Stimulated activated CD4-positive, alpha-beta T cell treated with anti-CD3 and anti-CD28 coated beads, TNF-alpha, amount 100 ng/mL, for 1 hour (primary cell): ENCODE measurements at places on chromosomes 13 and 19.

DNA sequence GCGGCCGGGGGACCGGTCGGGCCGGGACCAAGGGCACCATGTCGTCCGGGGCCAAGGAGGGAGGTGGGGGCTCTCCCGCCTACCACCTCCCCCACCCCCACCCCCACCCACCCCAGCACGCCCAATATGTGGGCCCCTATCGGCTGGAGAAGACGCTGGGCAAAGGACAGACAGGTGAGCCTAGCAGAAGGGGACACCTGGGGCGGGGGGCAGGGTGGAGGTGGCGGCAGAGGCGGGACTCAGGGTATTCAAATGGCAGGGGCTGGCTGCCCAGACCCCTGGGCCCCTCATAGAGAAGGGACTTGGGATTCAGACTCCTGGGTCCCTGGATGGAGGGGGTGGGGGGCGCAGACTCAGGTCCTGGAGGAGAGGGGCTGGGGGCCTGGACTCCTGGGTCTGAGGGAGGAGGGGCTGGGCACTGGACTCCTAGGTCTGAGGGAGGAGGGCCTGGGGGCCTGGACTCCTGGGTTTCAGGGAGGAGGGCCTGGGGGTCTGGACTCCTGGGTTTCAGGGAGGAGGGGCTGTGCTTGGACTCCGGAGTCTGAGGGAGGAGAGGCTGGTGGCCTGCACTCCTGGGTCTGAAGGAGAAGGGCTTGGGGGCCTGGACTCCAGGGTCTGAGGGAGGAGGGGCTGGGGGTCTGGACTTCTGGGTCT lies 735 bp downstream of the BRSK1 start:
- no peak for DNase-seq

- DNase-seq = no peak
Observed at GRCh38 chr13:104567114-104567513, 1500.9 kb upstream of the SLC10A2 start.

DNA sequence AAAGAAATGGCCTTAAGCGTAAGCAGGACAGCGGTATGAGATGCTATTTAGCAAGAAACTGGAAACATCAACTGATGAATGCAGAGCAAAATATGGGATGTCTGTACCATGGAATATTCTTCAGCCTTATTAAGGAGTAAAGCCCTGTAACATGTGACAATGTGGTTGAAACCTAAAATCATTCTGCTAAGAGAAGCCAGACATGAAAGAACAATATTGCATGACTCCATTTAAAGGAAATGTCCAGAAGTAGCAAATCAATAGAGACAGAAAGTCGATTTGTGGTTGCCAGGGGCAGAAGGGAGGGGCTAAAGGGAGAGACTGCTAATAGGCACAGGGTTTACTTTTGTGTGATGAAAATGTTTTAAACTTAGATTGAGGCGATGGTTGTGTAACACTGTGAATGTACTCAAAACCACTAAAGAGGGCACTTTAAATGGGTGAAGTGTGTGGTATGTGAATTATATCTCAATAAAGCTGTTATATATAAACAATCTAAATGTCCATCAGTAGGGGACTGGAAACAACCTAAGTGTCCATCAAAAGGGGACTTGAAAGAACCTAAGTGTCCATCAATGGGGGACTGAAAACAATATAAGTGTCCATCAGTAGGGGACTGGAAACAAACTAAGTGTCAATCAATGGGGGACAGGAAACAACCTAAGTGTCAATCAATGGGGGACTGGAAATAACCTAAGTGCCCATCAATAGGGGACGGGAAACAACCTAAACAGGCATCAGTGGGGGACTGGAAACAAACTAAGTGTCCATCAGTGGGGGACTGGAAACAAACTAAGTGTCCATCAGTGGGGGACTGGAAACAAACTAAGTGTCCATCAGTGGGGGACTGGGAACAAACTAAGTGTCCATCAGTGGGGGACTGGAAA lies 45.4 kb downstream of the CCL25 start:
- DNase-seq = no peak

- DNase-seq = no peak
Observed at GRCh38 chr13:51906581-51906980, 44.8 kb downstream of the CCDC70 start.

- DNase-seq = no peak
Observed at GRCh38 chr19:47587295-47587694, 14.3 kb upstream of the ZNF541 start.

- DNase-seq = no peak
Observed at GRCh38 chr13:43115141-43115540, 91.8 kb downstream of the DNAJC15 start.

GRCh38 chr13:30656178-30656577 lies 38.5 kb downstream of the USPL1 start:
- DNase-seq = no peak

GRCh38 chr19:18636969-18637629 lies at the start of gene KLHL26:
TSS of gene KLHL26 (plus strand) at chr19:18637028. CDS start at chr19:18637055, 27 bp downstream.
- no peak for DNase-seq

DNA sequence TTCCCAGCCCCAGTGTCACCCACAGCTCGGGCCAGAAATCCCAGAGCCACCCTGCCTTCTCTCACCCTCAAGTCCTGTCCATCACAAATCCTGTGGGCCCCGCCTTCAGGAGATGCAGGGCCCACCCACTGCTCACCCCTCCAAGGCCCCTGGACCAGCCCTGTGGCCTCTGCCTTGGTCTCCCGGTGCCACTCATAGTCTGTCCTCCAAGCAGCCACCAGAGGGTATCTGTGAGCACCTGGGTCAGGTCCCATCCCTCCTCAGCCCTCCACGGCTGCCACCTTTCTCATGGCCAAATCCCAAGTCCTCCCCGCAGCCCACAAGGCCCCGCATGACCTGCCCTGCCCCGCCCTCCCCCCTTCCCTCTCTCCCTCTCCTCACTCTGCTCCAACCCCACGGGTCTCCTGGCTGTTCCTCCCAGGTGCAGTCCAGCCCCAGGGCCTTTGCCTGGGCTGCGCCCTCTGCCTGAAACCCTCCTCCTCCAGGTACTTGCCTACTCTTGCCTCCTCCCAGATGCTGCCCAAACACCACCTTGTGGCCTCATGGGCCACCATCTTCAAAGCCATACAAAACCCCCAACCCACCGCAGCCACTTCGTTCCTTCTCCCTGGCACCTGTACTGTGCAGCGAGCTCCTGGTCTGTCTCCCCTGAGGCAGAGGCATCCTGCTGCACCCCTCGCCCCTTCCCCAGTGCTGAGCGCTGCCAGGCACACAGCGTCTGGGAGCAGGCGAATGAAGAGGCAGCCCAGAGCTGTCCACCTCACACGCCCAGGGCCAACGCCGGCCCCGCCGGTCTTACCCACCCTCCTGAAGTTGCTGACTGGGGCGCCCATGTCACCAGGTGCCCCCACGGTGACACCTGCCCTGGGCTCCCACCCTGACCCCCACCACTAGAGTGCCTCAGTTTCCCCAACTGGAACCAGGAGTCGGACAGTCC lies 13.2 kb upstream of the UQCR11 start:
- DNase-seq = no peak

DNA sequence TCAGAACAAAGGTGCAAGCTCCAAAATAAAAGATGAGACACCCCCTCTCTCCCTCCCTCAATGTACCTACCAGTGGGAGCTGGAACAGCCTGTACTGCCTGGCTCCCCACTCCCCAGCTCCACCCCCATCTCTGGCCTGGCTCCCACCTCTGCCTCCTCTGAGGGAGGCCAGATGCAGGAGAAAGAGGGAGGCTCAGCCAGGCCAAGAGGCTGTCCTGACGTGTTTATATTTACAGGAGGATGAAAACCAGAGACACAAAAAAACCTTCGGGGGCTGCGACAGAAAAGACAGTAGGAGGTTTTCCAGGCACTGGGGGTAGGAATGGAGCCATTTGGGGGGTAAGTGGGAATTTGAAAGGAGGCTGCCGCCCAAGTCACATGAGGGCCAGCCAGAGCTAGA lies 19.7 kb downstream of the ARHGEF18 start:
- no peak for DNase-seq

GRCh38 chr13:113105032-113105920 lies at the start of gene F7:
TSS of gene F7 (plus strand) at chr13:113105791. CDS start at chr13:113105842, 51 bp downstream.
- no peak for DNase-seq

DNA sequence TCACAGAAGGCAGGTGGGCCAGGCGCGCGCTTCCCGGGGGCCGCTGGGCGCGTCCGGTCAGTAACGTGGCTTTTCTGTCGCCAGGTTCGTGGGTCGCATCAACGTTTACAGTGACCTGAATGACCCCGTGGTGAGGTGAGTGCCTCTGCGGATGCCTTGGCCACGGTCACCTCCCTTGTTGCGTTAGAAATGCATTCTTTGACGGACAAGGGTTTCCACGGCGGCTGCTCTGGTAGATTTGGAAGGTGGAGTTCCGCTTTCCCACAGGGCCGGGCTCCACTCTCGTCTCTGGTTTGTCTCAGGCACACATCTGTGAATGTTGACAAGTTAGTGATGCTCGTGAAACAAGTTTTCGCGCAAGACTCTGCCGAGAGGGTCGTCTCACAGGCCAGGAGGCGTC lies 130.0 kb downstream of the ATP11A start:
- no peak for DNase-seq

GRCh38 chr13:95298971-95299621 lies 2.2 kb downstream of the ABCC4 start:
- DNase-seq = no peak

GRCh38 chr13:59303433-59303832 lies 860.3 kb downstream of the DIAPH3 start:
- DNase-seq = no peak

GRCh38 chr19:55465460-55466240 lies 1.1 kb upstream of the C19orf85 start:
- no peak for DNase-seq

DNA sequence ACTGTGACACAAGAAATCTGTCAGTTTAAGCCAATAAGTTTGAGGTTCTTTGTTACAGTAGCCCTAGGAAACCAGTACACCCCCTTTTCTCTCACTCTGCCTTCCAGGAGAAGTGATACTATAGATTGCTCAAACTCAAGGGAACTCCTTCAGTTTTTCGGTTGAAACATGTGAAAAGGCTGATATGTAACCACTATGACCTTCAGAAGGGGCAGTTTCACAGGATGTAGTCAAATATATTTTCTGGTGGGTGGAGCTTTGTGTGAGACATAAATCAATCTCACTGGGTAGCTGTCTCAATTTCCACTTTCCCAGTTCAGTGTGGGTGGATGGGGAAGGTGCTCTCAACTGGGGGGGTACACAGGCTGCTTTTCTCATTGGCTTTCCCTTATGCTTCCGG lies 41.7 kb downstream of the HTR2A start:
- no peak for DNase-seq

DNA sequence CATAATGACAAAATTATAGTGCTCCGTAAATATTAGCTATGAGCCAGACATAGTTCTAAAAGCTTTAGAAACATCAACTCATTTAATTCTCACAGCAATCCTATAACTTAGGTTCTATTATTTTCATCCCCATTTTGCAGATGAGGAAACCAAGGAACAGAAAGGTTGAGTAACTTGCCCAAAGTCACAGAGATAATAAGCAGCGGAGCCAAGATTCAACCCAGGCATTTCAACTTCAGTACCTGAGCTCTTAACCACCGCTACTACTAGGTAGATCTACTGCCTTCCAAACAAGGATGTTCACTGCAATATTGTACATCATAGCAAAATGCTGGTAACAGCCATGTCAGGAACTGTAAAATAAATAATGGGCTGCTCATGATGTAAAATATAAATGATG lies 39.9 kb downstream of the ELF1 start:
- DNase-seq = no peak

DNA sequence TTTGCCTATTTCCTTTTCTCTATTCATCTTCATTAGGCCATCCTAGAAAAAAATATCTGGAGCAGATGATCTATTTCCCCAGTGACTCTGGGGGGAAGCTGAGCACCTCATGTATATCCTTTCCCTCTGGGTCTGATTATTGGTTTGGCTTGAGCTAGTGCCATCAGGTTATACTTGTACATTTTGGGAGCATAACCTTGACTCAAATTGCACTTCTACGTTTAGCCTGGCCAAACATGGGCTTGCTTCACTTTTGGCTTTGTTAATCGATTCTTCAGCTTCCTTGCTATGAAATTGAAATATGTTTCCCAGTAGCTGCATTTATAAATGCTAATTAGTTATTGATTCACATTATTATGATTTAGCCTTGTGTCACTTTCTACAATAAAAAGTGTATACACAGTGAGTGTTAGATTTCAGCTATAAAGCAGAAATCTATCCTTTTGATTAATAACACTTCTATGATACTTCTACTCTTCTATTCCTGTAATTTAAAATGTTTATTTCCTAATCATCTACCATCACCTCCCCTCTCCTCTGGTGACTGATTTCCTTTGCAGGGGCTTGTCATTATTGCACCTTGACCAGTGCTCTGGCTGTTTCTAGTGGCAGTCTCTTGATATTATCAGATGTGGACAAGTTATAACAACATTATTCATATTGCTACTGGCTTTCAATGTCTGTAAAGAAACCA lies 37.3 kb downstream of the TNFSF11 start:
- DNase-seq = no peak

DNA sequence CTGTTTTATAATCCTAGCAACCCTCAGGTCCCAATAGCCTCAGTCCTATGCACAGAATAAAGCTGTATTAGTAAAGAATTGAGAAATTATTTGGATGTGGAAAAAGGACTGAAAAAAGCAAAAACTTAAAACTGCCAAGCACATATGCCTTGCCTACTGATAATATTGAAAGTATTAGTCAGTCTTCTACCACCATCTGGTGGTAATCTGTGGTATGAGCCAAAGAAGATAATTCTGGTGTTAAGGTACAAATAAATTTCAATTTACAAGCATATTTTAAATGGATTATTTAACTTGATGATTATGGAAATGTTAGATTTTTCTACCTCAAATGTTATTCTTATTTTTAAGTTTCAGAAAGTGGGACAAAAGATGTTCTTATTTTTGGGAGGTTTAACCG lies 460.3 kb upstream of the KLHL1 start:
- DNase-seq = no peak

DNA sequence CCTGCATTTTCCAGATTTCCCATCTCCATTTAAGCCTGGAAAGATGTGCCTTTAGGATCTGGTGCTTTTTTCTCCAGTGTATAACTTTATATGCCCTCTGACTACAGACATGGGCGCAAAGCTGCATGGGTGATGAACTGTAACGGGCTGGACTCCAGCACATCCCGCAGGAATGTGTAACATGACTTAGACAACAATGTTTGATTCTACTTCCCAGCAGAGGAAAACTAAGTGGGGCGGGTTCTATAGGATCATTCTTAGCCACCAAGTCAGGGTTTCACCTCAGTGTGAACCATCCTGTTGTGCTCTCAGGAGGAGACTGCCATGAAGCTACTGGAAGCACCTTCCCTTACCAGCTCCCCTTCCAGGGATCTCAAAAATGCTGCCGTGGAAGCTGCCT lies 93.2 kb upstream of the SERP2 start:
- no peak for DNase-seq

GRCh38 chr19:12789904-12790619 lies 1.2 kb upstream of the JUNB start:
- DNase-seq = peak; percentile 68

DNA sequence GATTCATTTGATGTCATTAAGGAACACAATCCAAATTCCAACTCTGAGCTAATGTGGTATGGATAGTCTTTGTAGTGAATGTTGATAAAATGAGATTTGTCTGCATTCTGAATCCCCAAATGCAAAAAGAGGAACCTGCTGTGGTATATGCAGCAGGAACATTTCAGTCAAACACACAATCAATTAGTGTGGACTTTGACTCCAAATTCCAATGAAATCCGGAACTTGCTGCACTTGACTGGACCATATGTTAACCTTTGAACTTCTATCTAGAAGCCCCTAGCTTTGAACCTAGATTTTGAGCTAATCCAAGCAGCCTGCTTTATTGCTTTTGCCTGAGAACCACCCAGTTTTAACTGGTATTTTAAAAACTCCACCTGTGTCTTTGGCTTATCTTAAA lies 341.3 kb downstream of the SPRY2 start:
- no peak for DNase-seq
